ENCODE measurements at places on chromosomes 6 and 20.

DNA sequence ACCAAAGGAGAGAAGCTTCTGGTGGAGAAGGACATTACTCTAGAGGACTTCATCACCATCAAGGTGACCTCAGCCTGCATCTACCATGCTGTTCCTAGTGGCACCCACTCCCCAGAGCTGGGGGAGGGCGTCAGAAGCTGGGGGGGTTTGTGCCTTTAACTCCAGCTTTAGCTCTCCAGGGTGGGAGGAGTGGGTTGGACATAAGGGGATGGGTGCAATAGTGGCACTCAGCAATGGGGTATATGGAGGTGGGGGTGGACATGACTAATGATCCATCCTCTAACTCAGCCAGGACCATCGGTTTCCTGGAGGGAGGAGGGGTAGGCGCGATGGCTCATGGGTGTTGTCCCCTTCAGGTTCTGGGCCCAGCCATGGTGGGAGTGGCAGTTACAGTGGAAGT lies 40.1 kb downstream of the SNRPB start:
- DNase-seq: no peak

DNA sequence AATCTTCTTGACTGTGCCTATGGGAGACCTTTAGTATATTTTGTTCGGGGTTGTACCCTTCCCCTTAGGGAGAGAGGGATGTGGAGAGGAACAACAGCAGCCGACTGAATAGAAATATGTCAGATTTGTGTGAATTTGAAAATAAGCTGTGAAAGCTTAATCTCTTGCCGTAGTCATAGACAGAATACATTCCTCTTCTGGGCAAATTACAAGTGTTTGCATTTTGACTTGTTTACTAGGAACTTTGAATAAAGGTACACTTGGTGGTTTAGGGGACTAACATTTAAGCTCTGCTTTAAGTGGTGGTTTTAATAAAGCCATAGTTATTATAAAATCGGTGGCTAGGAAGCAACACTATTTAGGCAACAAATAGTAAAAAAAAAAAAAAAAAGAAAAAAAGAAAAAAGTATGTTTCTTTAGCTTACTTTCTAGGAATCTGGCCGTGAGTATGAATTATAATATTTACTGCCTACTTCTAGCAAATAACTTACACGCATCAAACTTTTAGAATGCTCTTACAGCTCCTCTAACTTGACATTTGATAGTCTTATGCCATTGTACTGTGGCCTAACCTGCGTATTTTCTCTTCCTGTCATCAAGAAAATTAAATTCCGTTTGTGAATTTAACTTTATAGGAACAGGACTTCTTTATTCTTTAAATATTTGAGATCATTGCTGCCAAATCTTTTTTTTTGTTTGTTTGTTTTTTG lies 65.1 kb downstream of the ZBTB2 start:
- DNase-seq: no peak

- no peak for DNase-seq
These were observed 106.1 kb downstream of the DTNBP1 start for GRCh38 chr6:15556711-15557110.

DNA sequence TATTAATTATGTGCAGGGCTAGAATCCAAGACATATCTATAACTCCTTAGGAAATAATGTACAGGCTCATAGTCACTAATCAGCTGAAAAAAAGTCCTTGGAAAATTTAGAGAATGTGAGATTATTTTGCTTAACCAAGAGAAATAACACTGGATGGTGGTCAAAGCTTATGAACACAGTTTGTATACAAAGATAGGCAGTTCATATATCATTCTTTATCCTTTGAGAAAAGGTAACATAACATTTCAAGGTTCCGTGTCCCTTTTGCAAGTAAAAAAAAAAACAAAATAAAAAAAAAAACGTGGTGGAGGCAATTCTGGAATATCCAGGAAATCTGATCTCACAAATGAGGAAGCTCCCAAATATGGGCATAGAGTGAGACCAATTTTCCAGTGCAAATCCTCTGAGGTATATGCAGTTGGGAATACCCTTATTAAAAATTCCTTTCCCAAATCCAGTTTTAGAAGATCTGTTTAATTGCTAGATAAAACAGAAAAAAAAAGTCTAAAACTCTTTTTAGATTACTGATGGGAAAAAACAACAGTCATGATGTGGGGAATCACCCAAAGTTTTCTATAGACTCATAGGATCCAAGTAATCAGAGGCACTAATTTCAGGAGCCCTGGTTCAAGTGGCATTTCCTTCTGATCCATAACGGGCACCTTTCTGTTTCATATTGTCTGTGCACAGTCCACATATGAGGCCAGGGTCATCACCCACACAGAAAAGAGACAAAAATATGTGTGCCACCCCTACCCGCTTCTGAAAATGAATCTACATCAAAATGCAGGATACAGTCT lies 17.7 kb upstream of the TNFAIP3 start:
- peak; percentile 53 for DNase-seq

GRCh38 chr20:32541323-32542258 lies 43.5 kb downstream of the NOL4L start:
- DNase-seq: no peak

GRCh38 chr20:51027035-51027795 lies 4.3 kb upstream of the KCNG1 start:
- no peak for DNase-seq

DNA sequence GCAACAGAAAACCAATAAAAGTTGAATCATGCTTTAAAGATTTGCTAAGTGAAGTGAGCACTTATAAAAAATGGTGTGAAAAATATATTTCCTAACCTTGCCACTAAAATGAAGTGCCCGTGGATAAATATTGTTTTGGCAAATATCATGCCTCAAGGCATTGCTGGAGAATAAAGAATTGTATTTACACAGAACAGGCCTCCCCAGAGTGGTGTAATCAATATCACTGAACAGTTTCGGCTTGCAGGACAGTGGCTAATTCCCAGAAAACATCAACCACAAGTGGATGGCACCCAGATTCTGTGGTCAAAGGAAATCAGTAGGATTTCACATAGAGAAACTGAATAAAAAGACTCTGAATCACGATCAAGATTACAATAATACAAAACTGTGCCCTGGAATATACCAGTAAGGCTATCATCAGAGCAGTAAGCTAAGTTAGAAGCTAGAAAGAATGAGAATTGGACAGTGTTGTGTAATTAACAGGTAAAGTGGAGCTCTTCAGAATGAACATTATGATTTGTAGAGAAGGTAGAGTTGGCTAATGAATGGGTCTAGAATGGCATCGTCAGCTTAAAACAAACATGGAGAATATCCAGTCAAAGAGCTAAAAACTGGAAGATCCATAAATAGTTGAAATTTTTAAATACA lies 1026.9 kb upstream of the ADGRB3 start:
- DNase-seq: no peak

GRCh38 chr20:38143238-38143645 lies 21.8 kb downstream of the TGM2 start:
- DNase-seq: no peak

DNA sequence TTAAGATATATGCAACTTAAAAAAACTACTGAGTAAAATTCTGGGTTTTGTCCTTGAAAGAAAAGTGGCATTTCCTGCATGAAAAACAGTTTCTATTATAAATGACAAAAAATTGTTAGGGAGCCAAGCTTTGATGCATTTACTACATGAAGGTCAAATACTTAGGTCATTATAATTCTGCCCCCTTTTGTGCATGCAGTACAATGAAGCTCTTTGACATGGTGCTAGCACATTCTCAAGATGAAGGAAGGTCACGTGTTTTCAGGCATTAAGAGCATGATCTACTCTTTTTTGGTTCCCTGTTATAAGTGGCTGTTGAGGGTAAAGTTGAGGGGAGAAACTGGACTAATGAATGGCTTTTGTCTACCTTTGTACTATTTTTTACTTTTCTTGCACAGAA lies 72.7 kb downstream of the FOXO3 start:
- no peak for DNase-seq

DNA sequence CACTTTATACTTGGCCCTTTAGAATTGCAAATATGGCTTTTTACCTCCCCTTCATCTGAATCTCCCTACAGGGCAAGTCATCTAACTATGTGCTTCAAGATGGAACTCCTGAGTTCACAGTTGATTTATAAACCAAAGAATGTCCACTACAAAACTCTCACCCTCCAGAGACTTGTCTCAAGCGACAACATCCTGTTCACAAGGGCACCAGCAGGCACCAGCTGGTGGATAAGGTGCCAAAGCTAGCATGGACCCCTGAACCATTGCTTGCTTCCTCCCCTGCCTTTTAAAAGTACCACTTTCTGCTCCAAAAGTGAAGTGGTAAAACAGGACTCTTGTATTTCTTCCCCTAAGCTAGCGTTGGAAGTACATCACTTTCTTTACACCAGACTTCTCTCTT lies 154.5 kb downstream of the LPA start:
- DNase-seq: no peak

DNA sequence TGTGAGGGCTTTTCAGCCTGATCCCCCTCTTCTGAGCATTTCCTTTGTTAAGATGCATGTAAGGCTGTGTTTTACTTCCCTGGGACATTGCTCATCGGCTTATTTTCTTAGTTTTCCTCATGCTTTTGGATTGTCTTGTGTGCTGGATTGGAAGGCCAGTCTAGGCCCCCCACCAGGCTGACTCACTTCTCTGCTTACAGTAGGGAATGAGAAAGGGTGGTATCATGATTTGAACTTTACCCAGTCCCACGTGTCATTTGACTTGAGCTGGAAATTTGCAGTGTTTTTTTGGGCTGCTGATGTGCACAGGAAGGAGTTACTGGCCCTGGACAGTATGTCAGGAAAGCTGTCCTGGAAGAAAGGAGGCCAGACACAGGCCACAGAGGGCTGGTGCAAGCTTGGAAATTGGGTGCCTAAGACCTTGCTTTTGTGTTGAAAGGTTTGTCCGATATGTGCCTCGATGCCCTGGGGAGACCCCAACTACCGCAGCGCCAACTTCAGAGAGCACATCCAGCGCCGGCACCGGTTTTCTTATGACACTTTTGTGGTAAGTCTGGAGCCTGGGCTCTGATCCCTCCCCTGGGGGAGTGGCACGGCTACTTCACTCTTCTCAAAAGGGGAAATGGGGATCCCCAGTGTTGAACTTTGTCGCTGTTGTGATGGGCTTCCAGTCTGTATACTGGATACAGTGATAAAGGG lies 12.8 kb downstream of the RNF114 start:
- peak; percentile 98 for DNase-seq

DNA sequence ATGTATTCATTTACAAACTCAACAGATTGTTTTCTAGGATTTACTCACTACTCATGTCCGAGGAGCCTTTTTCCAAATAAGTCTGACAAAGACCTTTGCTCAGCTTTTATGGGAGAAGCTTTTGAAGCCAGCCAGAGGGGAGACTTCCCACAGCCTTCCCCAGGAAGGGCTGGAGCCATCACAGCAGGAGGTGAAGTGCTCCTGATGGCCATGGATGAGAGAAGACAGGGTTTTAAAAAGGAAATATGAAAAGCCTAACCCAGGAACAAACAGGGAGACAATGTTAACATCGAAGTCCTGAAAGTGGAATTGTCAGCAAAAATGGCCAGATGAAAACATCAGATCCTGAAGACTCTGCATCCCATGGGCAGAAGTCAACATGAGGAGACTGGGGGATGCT lies 11.6 kb upstream of the TAGAP start:
- no peak for DNase-seq

- peak; percentile 48 for DNase-seq
These were observed 618.9 kb upstream of the GJE1 start for GRCh38 chr6:141513830-141514229.

GRCh38 chr6:96777113-96777512 lies 60.2 kb downstream of the GPR63 start:
- no peak for DNase-seq

DNA sequence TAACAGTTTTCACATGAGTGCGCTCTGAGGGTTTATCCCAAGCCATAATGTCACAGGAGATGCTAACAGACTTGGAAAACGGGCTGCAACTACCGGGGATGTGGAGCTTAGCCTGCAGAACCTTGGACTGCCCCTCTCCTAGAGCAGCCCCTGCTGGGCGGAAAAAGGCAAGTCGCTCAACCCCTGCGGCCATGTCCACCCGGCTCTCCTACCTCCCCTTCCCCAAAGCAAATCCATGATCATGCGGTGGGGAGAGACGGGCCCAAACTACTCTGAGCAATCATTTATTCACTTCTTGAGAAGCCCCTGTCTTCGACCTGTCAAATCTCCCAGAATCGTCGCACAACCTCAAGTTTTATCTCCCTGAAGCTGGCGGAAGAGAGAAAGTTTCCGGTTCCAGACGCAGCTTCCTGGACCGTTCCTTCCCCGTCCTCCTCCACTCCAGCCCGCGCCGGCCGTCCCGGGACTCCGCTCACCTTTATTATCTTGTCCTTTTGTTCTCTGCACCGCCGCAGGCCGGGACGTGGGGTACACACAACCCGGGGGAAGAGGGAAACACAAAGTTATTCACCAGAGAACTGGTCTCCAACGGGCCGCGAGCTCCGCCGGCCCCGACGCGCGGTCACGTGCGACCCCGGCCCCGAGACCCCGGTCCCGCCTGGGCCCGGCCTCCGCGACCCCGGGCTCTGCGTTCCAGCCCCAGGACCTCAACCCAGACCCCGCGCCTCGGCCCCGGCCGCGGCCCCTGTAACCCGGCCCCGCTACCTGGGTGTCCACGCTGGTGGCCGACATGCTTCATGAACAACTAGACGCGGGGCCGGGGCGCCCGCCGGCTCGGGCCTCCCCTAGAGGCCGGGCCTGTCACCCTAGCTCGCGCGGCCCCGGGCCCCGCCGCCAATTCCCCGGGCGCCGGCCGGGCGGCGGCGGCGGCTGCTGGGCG lies 560 bp downstream of the YTHDF1 start:
- peak; percentile 56 for DNase-seq

Data from fibroblast of lung (primary cell).